ENCODE measurements at places on chromosomes 12 and 14.

DNA sequence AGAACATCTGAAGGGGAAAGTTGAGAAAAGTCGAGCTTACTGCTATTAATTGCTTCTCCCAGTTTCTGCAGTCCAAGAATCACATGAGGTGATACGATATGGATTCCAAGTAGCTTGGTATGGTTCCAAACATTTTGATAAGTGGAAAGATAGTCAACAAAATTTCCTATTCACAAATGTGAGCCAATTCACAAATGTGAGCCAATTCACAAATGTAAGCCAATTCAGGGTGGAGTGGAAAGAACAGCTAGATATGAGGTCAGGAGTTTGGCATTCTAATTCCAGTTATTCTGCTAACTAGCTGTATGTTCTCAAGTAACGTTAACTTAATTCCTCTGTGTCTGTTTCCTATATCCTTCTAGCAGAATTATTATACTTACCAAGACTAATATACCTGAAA is 37.6 kb upstream of the DHRS4 start:
- H3K4me3 ChIP-seq, result no peak overlapping the region
- peaks cover 4% of the 10 kb centered on the region for H3K27me3 ChIP-seq
- H3K27ac ChIP-seq, result no peak overlapping the region
- no peaks in the 10 kb centered on the region for H3K36me3 ChIP-seq
- DNase-seq, result no peak

DNA sequence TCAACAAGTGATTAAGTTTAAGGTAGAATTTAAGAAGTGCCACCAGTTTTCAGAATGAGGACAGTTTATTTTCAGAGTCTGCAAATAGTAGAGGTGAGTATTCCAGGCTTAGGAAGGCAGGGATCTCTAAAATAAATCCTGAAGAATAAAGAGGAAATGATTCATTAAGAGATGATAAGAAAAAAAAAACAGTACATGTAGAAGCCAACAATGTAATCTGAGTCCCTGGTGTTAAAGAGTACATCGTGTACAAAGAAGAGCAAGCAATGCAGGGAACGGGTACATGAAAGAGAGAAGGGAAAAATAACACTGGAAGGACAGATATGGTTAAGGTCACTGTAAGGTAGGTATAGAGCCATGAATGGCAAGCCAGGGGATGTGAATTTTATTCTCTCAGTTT is 95.2 kb upstream of the FOXG1 start:
- peaks cover 5% of the 10 kb centered on the region for H3K36me3 ChIP-seq
- no peak for DNase-seq
- no peaks in the 10 kb centered on the region for H3K27me3 ChIP-seq
- peak overlapping the region; percentile 95 for H3K27ac ChIP-seq
- peaks cover 51% of the 10 kb centered on the region for H3K4me1 ChIP-seq

DNA sequence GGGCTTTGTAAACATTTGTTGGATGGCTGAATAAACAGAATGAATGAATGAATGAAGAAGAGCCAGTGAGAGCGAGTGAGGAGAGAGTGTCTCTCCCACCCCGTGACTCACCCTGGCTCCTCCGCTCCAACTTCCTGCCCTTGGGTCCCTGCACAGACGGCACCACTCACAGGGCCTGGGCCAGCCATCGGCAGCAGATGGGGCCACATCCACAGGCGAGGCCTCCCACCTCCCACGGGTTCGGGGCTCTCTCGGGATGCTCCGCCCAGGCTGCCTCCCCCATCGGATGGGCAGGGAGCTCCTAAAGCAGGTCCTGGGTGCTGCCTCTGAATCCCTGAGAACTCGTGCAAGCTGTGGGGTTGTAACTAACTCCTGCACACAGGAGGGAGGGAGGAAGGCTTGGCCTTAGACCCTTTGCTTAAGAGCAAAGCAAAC is 41.3 kb downstream of the CCNK start:
- no peaks in the 10 kb centered on the region for H3K27me3 ChIP-seq
- H3K27ac ChIP-seq, result peak overlapping the region; percentile 54
- H3K4me1 ChIP-seq, result peaks cover 32% of the 10 kb centered on the region
- peaks cover 10% of the 10 kb centered on the region for H3K36me3 ChIP-seq

DNA sequence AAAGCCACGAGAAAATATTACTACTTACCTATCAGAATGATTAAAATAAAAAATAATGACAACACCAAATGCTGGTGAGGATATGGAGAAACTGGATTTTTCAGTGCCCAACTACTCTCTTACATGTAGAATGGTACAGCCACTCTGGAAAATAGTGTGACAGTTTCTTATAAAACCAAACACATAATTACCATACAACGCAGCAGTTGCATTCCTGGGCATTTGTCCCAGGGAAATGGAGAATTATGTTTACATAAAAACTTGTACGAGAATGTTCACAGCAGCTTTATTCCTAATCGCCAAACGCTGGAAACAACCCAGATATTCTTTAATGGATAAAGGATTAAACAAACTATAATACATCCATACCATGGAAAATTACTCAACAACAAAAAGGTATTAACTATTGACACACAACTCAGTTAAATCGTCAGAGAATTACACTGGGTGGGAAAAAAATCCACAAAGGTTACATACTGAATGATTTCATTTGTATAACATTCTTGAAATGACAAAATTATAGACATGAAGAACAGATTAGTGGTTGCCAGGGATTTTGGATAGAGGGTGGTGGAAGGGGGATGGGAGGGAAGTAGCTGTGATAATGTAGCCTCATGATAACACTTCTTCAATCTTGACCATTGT is 35.4 kb downstream of the TAOK3 start:
- H3K36me3 ChIP-seq, result no peaks in the 10 kb centered on the region
- peaks cover 5% of the 10 kb centered on the region for H3K4me1 ChIP-seq
- no peaks in the 10 kb centered on the region for H3K27me3 ChIP-seq
- DNase-seq, result no peak
- no peak overlapping the region for H3K27ac ChIP-seq

- no peak overlapping the region for H3K4me3 ChIP-seq
- no peaks in the 10 kb centered on the region for H3K4me1 ChIP-seq
- no peak overlapping the region for H3K27ac ChIP-seq
- no peaks in the 10 kb centered on the region for H3K36me3 ChIP-seq
- no peak for DNase-seq
Measured at GRCh38 chr12:75599061-75599460, 87.7 kb upstream of the KRR1 start.

DNA sequence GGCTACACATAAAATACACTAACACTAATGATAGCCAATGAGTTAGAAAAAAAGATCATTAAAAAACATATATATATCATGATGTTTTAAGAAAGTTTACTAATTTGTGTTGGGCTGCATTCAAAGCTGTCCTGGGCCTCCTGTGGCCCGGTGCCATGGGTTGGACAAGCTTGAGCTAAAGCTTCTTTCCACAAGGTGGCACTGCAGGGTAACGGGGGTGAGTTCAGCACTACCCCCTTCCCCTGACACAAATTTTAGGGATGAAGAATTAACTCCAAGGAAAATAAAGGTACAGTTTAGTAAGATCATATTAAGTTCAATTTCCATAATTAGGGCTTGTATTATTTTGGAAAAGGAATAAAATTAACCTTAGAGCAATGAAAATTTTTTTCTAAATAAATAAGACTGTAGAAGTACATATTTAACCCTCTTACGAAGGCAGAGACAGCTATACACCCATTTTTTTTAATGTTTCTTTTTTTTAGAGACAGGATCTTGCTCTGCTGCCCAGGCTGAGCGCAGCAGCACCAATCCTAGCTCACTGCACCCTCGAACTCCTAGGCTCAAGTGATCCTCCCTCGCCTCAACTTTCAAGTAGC is 38.9 kb downstream of the PPP1R13B start:
- H3K4me1 ChIP-seq, result peaks cover 10% of the 10 kb centered on the region
- no peaks in the 10 kb centered on the region for H3K27me3 ChIP-seq

DNA sequence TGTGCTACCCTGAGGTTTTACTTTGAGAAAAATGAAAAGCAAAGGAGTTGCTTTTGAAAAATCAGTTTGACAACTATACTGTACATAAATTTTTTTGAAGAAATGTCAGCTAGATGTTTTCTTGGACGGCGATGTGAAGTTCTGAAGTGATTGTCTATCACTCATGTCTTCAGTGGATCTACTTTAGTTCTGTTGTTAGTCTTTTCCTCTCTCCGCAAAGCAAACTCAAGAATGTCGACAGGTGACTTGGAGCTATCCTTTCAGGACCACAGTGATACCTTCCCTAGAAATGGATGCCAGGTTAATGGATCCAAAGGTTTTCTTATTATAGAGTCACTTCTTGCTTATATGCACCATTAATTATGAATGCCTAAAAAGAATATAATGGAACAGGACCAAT is 1.2 kb downstream of the PTPRO start:
- H3K27ac ChIP-seq, result no peak overlapping the region
- no peaks in the 10 kb centered on the region for H3K4me1 ChIP-seq
- no peaks in the 10 kb centered on the region for H3K27me3 ChIP-seq
- no peaks in the 10 kb centered on the region for H3K36me3 ChIP-seq
- no peak for DNase-seq
- no peak overlapping the region for H3K4me3 ChIP-seq
